ENCODE measurements at places on chromosomes 1 and 21.

- no peak for DNase-seq
These were observed 4.1 kb downstream of the ILDR2 start for GRCh38 chr1:166971252-166971651.

- DNase-seq = no peak
These were observed 135.9 kb downstream of the HHAT start for GRCh38 chr1:210464519-210465039.

DNA sequence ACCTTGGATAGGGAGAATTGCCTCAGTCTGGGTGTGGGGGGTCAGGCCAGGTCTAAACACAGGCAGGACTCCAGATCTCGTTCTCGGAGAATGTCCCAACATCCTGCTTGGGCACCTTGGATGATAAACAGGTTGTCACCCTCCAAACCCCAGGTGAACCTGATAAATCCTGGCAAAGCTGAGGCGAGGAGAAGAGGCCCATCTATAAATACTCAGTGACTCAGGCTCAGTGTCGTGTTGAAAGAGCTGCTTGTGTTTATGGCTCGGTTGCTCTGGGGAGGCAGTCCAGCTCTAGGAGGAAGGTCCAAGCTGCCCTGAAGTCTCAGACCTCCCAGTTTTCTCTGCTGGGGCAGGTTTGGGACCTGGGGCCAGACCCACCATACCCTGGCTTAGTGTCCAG is 15.8 kb upstream of the TRIM63 start:
- no peak for DNase-seq

- DNase-seq = no peak
These were observed 1.1 kb upstream of the MAP7D1 start for GRCh38 chr1:36154765-36155407.

DNA sequence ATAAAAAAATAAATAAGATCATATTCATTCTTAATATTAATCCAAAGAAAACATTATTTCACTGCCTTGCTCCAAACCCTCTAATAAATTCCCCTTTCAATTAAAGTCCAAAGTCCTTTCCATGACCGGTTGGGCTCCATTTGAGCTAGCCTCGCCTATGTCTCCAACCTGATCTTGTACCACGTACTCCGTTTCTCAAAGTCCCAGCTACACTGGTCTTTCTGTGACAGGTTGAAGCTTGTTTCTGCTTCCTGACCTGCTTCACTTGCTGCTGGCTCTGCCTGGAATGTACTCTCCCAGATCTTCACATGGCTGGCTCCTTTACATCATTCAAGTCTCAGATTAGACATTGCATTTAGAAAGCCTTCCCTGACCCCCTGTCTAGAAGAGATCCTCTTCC is 16.4 kb downstream of the RPL5 start:
- no peak for DNase-seq

- no peak for DNase-seq
These were observed 26.3 kb downstream of the AHDC1 start for GRCh38 chr1:27577504-27578188.

DNA sequence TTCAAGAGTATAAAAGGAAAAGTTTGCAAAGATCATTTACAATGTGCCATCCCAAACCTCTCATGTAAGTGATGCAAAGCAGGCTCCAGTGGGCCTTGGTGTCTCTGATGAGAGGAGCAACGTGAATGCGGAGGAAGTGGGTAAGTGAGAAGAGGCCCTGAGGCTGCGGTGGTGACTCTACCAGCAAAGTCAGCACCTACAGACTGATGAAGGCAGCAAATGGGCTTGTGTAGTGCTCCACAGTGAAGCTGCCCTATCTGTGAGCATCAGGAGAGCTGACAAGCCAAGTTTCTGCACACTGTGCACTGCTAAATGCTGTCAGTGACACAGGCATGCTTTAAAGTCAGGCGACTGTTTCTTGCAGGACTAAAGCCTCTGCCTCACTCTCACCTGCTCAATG is 15.6 kb upstream of the RAP1A start:
- DNase-seq = peak; percentile 66

Measured in activated CD8-positive, alpha-beta memory T cell treated with anti-CD3 and anti-CD28 coated beads for 4 hours (primary cell).